ENCODE measurements at places on chromosomes 1 and 21.

DNA sequence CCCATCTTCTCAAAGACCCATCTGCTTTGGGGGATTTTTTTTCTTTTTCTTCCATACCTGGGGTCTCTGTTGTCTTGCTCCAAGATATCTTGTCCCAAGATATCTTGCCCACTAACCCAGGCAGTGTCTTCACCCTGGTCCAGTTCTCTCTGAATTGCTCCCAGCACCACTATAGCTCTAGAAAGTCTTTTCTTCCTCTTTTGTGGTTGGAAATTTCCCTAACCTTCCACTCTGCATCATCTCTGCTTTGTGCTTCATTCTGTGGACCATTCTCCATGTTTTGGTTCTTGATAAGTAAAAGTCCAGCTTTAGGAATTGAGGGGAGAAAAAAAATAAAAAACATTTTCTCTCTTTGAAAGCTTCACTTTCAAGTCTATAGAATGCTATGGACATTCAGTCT, 20.9 kb downstream of the STYXL2 start:
- DNase-seq: no peak

DNA sequence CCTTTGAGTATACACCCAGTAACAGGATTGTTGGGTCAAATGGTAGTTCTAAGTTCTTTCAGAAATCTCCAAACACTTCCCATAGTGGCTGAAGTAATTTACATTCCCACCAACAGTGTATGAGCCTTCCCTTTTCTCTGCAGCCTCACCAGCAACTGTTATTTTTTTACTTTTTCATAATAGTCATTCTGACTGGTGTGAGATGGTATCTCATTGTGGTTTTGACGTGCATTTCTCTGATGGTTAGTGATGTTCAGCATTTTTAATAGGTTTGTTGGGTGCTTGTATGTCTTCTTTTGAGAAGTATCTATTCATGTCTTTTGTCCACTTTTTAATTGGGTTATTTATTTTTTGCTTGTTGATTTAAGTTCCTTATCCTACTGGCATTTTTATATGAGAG, 26.4 kb upstream of the LAMC1 start:
- DNase-seq: no peak

DNA sequence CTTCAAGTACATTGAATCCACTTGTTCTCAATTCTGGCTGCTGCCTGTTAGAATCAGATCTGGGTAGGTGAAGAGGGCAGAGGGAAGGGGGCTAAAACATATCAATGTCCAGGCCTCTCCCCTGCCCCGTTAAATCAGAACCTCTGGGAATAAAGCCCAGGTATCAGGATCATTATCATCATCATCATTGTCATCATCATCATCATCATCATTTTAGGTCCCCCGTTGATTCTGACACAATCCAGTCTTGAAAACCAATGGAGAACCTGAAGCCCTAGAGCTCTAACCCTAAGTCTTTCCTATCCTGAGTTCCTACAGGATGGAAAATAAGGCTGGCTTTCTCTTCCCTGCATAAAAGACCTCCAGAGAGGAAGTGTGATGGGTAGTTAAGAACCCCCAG, 93.1 kb downstream of the TAS1R2 start:
- no peak for DNase-seq

DNA sequence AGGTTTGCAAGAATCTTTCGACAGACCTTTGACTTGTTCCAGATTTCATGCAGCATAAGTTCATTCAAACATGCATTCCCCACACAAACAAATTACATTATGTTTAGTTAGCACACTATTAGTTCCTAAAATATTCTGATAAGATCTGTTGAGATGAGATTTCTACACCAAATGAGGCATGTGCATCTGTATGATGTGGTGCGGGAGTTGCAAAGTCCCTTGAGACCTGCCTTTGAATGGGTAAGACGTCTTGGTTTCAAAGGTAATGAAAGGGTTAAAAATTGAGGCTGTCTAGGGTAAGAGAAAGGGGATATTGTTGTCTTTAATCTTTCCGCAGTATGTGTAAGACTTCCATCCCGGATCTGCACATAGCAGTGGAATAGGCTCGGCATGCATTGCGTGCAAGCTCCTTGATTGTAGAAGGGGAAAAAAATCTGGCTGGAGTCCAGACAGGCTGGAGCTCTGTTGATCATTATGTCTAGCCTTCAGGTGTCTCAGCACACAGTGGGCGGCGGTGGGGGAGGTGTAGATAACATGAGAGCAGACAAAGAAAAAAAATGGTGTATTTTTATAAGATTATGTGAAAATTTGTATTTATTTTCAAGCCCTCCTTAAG, 296.6 kb downstream of the PTPRC start:
- DNase-seq: peak; percentile 100

DNA sequence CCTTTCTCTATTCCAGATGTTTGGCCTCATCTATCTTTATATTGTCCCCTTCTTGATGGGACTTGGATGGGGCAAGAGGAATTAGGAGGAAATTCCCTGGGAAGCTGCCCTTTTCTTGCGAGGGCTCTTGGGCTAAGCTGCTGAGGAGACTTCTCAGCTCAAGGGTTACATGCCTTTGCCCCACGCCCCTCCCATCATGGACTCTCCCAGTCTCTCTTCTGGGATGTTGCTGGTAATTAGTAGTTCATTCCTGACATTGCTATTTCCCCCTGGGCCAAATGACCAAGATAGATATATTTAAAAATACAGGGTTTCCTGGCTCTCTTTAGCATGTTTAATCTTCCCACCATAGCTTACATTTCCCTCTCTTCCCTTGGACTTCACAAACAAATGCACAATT, 90.6 kb upstream of the RALGPS2 start:
- no peak for DNase-seq

GRCh38 chr1:85289848-85290335, 13.5 kb upstream of the BCL10 start:
- DNase-seq: no peak

- DNase-seq: no peak
Observed at GRCh38 chr1:25807480-25808390, 7.7 kb downstream of the SELENON start.

DNA sequence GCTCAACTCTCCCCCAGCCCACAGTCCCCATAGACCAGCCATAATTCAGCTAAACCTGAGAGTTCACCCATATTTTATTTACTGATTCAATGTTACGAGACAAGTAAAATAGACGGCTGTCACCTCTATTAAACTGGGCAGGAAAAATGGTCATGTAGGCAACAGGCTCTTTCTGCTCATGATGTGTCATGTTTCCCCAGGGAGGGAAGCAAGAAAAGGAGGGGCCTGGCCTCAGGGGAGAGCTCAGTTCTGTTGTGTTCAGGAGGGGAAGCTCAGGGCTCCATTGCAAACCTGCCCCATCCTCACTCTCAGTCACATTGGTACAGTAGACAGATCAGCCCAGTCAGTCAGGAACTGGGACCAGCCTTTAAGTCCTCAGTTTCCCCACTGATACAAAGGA, 12.8 kb downstream of the GRIK3 start:
- DNase-seq: no peak

DNA sequence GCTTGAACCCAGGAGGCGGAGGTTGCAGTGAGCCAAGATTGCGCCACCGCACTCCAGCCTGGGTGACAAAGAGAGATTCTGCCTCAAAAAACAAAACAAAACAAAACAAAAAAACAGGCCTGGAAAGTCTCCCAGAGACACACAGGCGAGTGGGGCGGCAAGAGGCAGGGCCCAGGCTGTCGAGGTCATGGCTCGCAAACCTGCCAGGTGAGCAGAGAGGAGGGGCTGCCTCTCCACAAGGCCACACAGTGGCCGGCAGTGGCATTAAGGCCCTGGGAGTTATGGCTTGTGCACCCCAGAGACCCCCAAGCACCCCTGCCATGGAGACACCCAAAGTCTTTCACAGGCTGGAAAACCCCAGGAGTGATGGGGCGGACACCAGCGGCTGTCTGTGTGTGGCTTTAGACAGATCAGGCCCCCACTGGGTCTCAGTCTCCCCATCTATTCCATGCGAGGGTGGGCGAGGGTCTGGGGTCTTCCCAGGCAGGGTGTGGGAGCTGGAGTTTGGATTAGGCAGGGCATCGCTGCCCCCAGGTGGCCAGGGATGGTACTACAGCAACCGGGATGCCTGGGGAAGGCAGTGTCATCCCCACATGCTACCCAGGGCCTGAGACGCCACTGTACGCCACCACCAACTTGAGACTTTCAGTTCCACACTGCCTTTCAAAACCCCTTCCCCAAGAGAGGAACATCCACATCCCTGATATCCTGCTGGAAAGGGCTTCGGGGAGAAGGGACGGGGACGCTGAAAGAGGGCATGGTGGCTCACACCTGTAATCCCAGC, 7.3 kb upstream of the CTRC start:
- DNase-seq: peak; percentile 76

- DNase-seq: no peak
Observed at GRCh38 chr21:18424276-18424675, 20.7 kb upstream of the TMPRSS15 start.

DNA sequence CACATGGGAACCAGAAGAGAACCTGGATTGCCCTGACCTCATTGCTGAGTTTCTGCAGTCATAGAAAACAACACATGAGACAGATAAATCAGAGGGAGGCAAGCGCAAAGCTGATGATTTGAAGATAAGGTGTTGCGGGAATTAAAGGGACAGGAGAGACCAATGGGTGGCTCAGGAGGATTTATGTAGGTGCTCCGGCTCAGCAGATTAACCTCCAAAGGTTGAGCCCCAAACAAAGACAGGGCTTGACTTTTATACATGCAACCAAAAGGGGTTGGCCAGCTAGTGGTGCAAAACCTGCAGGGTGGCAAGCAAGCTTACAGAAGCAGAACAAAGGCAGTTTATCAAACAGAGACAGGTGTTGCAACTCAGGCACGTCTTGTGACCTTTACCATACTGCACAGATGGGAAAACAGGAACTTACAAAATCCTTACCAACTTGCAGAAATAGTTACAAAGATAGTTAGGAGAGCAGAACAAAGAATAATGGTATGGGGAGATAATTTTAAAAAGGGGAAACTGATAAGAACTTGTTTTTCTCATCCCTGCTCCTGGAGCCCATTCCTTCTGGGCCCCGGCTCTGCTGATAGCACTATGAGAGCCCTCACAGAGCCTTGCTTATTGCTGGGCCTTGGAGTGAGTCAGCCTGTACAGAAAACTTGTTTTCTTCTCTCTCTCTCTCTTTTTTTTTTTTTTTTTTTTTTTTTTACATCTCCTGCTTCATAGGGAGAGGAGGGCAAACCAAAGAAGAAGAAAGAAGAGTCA, 93.6 kb downstream of the SNRPE start:
- peak; percentile 72 for DNase-seq

DNA sequence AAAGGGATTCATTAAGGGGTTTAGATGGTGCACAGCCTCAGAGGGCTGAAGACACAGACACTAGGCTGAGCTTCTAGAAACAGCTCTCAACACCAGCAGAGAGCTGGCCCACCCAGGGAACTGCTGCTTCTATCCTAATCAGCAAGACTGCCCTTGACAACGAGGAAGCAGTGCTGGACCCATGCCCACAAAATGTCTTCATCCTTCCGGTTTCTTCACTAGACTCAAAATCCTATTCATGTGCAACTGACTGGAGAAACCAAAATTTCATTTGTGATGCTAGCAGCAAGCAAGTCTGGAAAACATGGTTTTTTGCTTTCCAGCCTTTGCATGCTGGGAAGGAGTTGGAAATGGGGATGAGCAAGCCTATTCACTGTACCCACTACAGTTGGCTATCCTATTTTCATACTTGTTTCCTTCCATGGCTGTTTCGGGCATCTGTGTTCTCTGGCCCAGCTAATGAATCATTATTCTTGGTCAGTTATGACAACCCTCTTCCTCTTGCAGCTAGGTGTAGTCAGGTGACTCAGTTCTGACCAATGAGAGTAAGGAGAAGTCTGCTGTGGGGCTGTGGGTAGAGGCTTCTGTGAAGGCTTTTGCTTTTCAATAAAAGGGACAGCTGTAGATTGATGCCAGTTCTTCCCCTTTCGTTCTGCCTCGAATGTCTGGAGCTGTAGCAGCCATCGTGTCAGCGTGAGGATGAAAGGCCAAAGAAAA, 14.6 kb upstream of the TMEM61 start:
- peak; percentile 51 for DNase-seq

DNA sequence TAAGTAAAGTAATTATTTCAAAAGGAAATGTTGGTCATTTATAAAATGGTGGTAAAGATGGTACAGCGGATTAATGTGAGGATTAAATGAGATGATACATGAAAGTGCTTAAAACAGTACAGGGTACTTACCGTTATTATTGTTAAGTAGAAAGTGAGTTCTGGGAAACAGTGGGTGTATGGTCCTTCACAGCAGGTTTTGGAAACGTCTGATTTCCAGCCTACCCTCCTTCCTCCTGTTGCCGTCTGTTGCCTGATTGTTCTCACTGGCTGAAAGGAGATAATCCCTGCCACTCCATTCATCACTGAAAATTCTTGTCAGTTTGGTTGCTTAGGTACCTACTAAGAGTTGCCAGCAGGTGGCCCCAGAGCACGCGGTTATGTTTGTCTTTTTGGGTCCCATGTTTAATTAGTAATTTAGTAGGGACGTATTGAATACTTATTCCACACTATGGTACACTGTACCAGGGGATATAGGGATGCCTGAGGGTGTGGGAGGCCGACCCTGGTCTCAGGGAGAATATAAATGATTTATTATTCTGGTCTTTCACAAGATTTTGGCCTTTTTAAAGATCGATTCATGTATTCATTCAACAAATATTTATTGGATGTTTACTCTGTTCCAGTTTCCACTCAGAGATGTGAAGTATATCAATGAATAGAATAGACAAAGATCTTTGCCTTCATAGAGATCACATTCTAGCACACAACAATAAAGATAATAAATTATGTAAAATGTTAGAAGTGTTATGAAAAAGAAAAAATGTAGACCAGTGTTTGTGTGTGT, 30.8 kb upstream of the RPTN start:
- DNase-seq: peak; percentile 92

- no peak for DNase-seq
Observed at GRCh38 chr1:219444474-219444873, 168.4 kb downstream of the ZC3H11B start.

- no peak for DNase-seq
Observed at GRCh38 chr1:235160383-235160956, 580 bp downstream of the RBM34 start.

GRCh38 chr1:241918879-241919278, 38.7 kb upstream of the BECN2 start:
- DNase-seq: no peak

- DNase-seq: no peak
Observed at GRCh38 chr1:204863024-204863423, 7.6 kb upstream of the NFASC start.

GRCh38 chr1:43565600-43566360, 35.1 kb downstream of the PTPRF start:
- DNase-seq: peak; percentile 81

Data from DMS53 (cell line).